Articular chondrocyte of knee joint (primary cell): ENCODE measurements at places on chromosomes 13 and 19. TPM values are rescaled to one million over a fixed set of nuclear protein-coding genes. Genes with fewer than 3 reads are reported as not detected.

The ZFP36 gene
- total RNA-seq = 14.2 and 24.2 TPM in 2 replicates

The KLK14 gene
- total RNA-seq = not detected in 2 replicates

The IGFL3 gene
- total RNA-seq = not detected in 2 replicates

The MCF2L gene
- 0.39 and 0.65 TPM in 2 replicates for total RNA-seq

The FXYD1 gene
- total RNA-seq = 0.32 and 0.52 TPM in 2 replicates

The NCAN gene
- total RNA-seq = not detected in 2 replicates

The TMEM145 gene
- not detected in 2 replicates for total RNA-seq

The ZNF701 gene
- total RNA-seq = 13.3 and 19.7 TPM in 2 replicates

The CCDC70 gene
- total RNA-seq = not detected in 2 replicates
